Lung (tissue), 17 donors: ENCODE measurements at places on chromosomes 2 and 18.

- DNase-seq = peak; percentile 90
- H3K27me3 ChIP-seq = no peaks in the 10 kb centered on the region
- H3K4me1 ChIP-seq = peaks cover 30% of the 10 kb centered on the region
- H3K36me3 ChIP-seq = peaks cover 47% of the 10 kb centered on the region
These were observed 4.8 kb downstream of the LMAN2L start for GRCh38 chr2:96734880-96735583.

- H3K27me3 ChIP-seq = no peaks in the 10 kb centered on the region
- H3K36me3 ChIP-seq = peaks cover 4% of the 10 kb centered on the region
- H3K27ac ChIP-seq = no peak overlapping the region
These were observed 92.0 kb downstream of the ARMC9 start for GRCh38 chr2:231290321-231291015.

DNA sequence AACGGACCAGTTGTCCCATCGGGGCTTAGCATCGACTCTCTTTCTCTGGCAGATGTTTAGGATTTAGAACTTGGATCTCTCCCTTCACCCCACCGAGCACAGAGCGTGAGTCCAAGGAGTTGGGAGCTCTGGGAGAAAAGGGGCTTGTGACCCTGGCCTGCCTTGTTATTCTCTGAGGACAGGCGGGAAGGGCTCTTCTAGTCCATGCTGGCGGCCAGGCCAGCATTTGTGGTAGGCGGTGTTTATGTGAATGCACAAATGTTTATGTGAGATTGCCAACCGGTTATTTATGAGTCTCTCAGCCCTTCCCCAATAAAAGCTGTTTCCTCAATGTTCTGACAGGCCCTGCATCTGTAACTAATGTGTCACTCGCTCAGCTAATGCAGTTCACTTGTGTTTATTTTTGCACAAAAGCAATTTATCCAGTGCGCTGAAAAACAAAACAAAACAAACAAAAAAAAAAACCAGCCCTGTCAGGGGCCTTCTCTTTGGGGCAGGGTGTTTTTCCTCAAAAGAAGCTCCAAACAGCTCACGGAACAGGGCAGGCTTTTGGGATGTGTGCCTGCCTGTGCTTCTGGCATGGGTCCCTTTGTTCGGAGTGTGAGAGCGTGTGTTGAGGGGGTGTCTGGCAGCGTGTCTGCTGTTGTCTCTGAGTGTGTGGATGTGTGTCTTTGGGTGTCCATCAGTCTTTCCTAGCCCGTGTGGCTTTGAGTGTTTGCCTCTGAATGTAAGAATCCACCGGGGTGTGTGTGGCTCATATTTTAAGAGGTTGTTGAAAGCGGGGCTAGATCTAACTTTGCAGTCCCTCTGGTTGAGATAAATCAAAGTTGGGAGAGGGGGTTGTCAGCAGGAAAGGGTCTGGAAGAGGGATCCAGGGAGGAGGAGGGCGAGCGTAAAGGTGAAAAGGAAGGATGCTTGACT, 52.8 kb upstream of the HAAO start:
- no peak overlapping the region for H3K4me3 ChIP-seq
- peak; percentile 99 for DNase-seq
- no peaks in the 10 kb centered on the region for H3K36me3 ChIP-seq
- peaks cover 12% of the 10 kb centered on the region for H3K4me1 ChIP-seq
- peak overlapping the region; percentile 71 for H3K27ac ChIP-seq

DNA sequence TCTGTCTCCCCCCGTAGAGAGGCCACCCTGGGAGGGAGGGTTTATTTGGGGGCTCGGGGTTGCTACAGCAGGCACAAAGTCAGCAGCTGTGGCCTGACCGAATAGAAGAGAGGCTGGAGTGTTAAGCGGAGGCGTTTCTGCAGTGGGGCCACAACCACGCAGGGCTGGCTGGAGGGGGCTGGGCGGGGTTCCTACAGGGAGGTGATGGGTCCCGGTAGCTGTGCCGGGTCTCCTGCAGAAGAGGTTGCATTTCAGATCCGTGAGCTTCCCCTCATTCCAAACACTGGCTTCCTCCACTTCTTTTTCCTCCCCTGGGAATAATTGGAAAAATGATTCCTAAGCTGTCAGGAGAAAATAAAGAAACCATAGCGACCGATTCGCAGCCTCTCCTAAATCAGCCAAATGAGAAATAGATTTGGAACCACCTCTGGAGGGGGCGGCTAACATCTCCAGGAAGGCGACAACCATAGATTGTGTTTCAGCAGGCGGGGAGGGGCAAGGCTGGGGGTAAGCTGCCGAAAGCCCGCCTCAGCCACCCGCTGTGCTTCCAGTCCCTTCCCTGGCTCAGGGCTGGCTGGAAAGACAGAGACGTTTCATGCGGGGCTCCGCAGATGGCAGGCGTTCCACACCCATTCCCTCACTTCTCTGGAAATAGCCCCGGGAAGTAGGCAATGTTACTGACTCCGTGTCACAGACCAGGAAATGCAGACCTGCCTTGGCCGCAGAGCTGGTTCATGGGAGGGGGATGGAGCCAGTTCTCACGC, 85.6 kb upstream of the TAF1B start:
- no peaks in the 10 kb centered on the region for H3K36me3 ChIP-seq
- H3K27ac ChIP-seq = peak overlapping the region; percentile 14
- peaks cover 4% of the 10 kb centered on the region for H3K27me3 ChIP-seq
- no peak overlapping the region for H3K4me3 ChIP-seq

DNA sequence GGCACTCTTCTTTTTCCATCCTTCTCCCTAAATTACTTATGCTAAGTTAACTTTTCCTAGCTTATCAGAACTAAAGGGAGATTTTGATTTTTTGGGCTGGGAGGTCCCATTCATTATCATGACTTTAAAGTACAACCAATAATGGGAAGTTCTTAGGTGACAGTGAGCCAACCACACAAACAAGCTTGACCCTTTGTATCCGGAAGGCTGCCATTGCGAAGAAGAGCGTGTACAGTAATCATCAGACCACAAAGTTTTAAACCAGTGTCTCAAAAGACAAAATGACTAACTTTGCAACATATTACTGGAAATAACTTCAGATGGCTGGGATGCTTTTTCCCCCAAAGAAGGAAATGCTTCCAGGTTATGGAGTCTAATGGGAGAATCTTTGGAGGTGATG, 298.1 kb downstream of the TGIF1 start:
- H3K27me3 ChIP-seq = no peaks in the 10 kb centered on the region
- no peaks in the 10 kb centered on the region for H3K36me3 ChIP-seq
- H3K4me1 ChIP-seq = no peaks in the 10 kb centered on the region
- DNase-seq = no peak
- no peak overlapping the region for H3K4me3 ChIP-seq

GRCh38 chr2:231084565-231084964, 27.9 kb downstream of the PSMD1 start:
- H3K4me3 ChIP-seq = no peak overlapping the region
- peaks cover 32% of the 10 kb centered on the region for H3K36me3 ChIP-seq
- H3K4me1 ChIP-seq = no peaks in the 10 kb centered on the region
- no peak for DNase-seq
- no peaks in the 10 kb centered on the region for H3K27me3 ChIP-seq
- no peak overlapping the region for H3K27ac ChIP-seq

- DNase-seq = no peak
- no peak overlapping the region for H3K4me3 ChIP-seq
- H3K36me3 ChIP-seq = no peaks in the 10 kb centered on the region
- H3K27ac ChIP-seq = no peak overlapping the region
- no peaks in the 10 kb centered on the region for H3K4me1 ChIP-seq
These were observed 288.2 kb downstream of the IKZF2 start for GRCh38 chr2:212863185-212863588.

- no peaks in the 10 kb centered on the region for H3K36me3 ChIP-seq
- H3K27me3 ChIP-seq = no peaks in the 10 kb centered on the region
- peak overlapping the region; percentile 55 for H3K27ac ChIP-seq
- no peak overlapping the region for H3K4me3 ChIP-seq
These were observed 1.3 kb downstream of the CEP68 start for GRCh38 chr2:65057391-65058052.

- H3K27ac ChIP-seq = no peak overlapping the region
- H3K4me3 ChIP-seq = no peak overlapping the region
- no peaks in the 10 kb centered on the region for H3K36me3 ChIP-seq
- no peaks in the 10 kb centered on the region for H3K4me1 ChIP-seq
- DNase-seq = no peak
- H3K27me3 ChIP-seq = peaks cover 2% of the 10 kb centered on the region
These were observed 35.8 kb downstream of the SLC4A3 start for GRCh38 chr2:219663116-219663762.

GRCh38 chr2:241289597-241289996, 25.9 kb downstream of the HDLBP start:
- no peak overlapping the region for H3K27ac ChIP-seq
- H3K4me1 ChIP-seq = peaks cover 8% of the 10 kb centered on the region
- no peaks in the 10 kb centered on the region for H3K36me3 ChIP-seq
- H3K27me3 ChIP-seq = no peaks in the 10 kb centered on the region

DNA sequence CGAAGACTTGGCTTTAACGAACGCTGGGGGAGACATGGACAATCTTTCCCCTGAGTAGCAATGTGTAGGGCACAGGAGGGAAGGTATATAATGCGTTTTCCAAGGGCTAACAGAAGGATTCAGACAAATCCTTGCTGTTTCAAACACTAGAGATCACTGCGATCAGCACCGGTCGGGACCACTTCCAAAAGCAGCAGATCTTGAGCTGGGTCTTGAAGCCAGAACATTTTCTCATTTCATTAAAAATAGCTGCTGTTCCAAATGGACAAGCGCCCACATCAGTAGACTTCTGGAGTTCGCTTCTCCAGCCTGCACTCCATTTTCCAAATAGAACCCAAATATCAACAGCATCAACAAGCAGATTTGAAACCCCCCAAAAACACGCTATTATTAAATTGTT, 65.1 kb upstream of the MAPRE2 start:
- no peak overlapping the region for H3K4me3 ChIP-seq
- no peaks in the 10 kb centered on the region for H3K36me3 ChIP-seq
- H3K4me1 ChIP-seq = peaks cover 9% of the 10 kb centered on the region
- H3K27me3 ChIP-seq = peaks cover 24% of the 10 kb centered on the region

DNA sequence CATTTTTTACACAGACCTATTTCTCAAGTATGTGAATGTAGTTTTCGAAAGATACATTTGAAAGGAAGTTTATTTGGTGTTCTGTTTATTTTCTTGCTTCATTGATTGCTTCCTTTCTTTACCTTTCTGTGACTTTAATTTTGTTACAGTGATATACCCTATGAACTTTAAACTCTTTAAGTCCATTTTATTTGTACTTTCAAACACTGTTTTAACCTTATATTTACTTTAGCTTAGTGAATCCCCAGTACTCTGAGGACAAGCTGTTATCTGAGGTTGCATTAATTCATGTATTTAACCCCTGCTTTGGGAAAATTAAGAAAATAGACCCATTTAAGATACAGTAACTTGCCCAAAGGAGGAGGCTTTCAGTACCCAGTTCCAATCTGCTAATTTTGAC, 93.5 kb downstream of the SCN3A start:
- no peak overlapping the region for H3K4me3 ChIP-seq
- H3K27me3 ChIP-seq = no peaks in the 10 kb centered on the region
- no peak for DNase-seq
- H3K27ac ChIP-seq = no peak overlapping the region
- H3K36me3 ChIP-seq = no peaks in the 10 kb centered on the region

- peak overlapping the region; percentile 71 for H3K27ac ChIP-seq
- peak overlapping the region; percentile 21 for H3K4me3 ChIP-seq
- peak; percentile 76 for DNase-seq
- no peaks in the 10 kb centered on the region for H3K36me3 ChIP-seq
- H3K27me3 ChIP-seq = no peaks in the 10 kb centered on the region
- peaks cover 4% of the 10 kb centered on the region for H3K4me1 ChIP-seq
These were observed 29.0 kb downstream of the ANO7 start for GRCh38 chr2:241217320-241218031.

DNA sequence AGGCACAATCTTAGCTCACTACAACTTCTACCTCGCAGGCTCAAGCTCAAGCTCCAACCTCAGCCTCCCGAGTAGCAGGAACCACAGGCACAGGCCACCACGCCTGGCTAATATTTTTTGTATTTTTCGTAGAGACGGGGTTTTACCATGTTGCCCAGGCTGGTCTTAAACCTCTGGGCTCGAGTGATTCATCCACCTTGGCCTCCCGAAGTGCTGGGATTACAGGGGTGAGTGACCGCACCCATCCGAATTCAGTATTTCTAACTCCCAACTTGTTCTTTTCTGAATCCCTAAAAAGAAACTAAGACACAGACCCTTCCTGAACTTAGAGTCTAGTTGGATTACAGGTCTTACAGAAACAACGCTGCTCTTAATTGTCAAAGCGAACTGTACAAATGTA, 32.3 kb upstream of the ACSL3 start:
- no peak overlapping the region for H3K4me3 ChIP-seq
- no peak for DNase-seq
- H3K27me3 ChIP-seq = no peaks in the 10 kb centered on the region
- no peak overlapping the region for H3K27ac ChIP-seq
- no peaks in the 10 kb centered on the region for H3K36me3 ChIP-seq

GRCh38 chr2:102619414-102620319, at the start of gene SLC9A2:
Gene SLC9A2, plus strand, starts transcription at chr2:102619553. Its CDS starts 296 bp downstream, at chr2:102619849.
- no peaks in the 10 kb centered on the region for H3K36me3 ChIP-seq
- peak within 1 kb of the TSS; percentile 47 for H3K4me3 ChIP-seq
- no peak within 1 kb of the TSS for H3K27ac ChIP-seq
- H3K4me1 ChIP-seq = peaks cover 9% of the 10 kb centered on the region
- H3K27me3 ChIP-seq = no peaks in the 10 kb centered on the region
- DNase-seq = peak; percentile 17

DNA sequence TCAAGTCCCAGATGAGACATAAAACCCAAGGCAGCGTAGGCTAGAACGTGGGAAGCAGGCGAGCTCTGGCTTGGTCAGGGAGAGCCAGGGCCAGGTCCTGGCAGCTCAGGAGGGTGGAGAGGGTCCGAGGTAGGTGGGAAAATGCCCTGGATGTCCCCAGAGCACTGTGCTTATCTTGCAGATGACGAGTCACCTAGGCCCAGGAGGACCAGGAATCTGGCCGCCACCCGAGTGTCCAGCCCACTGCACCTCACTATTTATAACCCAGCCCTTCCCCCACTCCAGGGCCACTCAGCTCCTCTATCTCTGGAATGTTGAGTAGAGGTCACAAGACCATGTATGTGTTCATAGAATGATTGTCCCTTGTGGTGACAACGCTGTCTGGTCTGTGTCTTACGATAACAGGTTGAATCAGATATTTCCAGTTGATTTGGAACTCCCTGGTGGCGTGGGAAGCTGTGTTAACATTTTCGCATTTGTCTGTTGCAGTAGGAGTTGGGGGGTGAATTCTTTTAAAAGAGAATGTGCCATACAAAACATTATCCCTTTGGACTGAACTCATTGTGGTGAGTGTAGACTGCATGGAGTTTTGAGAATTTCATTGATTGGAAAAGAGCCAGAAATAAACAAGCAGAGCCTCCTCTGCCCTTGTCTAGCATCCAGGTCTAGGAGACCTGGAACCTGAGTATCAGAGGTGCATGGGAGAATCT, 47.5 kb downstream of the EMILIN2 start:
- DNase-seq = no peak
- H3K36me3 ChIP-seq = no peaks in the 10 kb centered on the region
- H3K27ac ChIP-seq = peak overlapping the region; percentile 75

- DNase-seq = no peak
- H3K36me3 ChIP-seq = no peaks in the 10 kb centered on the region
- H3K27ac ChIP-seq = no peak overlapping the region
- H3K27me3 ChIP-seq = no peaks in the 10 kb centered on the region
- no peak overlapping the region for H3K4me3 ChIP-seq
- H3K4me1 ChIP-seq = peaks cover 15% of the 10 kb centered on the region
These were observed 557.7 kb upstream of the CHAC2 start for GRCh38 chr2:53209679-53210458.
